ENCODE measurements at places on chromosomes 2 and 18.

DNA sequence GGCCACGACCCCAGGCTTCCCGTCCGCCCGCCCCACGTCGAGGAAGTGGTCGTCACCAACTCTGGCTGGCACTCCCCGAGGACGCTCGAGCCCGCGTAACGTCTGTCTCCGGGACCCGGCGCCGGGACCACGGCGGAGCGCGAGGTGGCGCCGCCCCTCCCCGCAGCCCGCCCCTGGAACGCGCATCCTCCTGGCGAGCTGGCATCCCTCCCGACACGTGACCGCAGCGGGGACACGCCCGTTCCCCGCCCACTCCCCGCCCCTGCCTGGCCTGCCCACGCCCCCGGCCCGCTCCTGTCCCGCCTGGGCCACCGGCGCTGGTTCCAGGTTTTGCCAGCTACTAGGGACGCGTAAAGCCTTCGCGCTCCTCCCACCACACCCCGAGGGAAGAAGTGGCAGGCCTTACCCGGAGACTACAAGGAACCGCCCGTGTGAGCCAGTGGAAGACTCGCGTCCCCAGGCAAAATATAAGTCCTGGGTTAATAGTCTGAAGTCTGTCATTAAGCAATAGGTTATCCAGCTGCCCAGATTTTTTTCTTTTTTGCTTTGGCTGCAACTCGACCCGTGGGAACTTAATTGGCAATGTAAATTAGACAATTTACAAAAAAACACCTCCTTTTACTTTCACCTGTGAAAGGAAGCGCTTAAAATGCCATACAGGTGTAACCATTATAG, at the start of gene OSBPL1A:
Gene OSBPL1A (minus strand): TSS at position 131 of the 675 bp plus-strand sequence. CDS start 20,291 bp downstream, outside the sequence.
- peak; percentile 89 for DNase-seq

DNA sequence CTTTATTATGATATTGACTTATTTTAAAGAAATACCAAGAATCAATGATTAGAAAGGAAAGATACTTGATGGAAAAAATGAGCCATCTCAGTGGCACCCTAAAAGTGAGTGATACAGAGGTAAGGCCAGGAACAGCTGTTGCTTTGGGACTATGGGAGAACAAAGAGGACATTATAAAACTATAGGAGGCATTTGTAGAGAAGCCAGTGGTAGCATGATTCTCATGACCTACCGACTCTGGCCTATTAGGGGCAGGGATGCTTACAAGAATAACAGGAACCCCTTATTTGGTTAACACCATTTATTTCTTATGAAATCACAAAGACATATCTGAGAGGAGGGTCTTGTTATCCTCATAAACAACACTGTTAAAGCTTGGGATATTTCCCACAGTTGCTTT, 162.2 kb downstream of the RIT2 start:
- DNase-seq, result no peak

DNA sequence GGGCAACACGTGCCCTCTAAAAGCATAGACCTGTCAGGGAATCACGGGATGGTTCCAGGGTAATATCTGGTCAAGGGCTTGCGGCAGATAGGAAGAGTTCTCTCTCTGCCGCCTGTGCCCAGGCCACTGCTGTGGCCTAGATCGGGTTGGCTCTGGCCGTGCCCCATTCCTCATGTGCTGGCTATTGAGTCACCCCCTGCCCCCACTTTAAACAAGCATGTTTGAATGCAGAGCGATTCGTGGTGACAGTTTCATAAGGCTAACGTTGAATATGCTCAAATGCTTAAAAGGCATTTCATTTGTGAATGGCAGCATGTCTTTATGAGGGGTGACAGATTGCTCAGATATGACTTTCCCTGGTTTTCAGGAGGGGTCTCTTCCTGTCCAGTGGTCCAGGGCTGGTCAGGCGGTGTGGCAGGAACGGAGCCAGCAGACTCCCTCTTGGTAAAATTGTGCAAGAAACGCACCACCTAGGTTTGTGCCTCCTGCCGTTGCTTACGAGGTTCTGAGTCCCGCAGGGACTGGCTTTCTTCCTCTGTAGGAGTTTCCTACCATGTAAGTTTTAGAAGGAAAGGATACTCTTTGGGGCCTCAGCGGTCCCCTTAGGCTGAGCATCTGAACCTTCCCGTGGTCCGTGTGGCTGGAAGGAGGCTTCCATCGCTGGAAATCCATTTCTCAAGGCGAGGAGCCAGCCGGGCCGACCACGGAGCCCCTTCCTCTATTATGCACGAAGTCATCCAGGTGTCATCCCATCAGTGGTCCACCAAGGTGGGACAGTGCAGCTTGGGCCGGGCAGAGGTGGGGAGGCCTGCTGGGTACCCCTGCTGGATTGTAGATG, 50.2 kb downstream of the AGAP1 start:
- DNase-seq, result no peak

GRCh38 chr18:47898055-47898454, 32.4 kb downstream of the SMAD2 start:
- no peak for DNase-seq

GRCh38 chr2:199470672-199471442, 13.1 kb upstream of the SATB2 start:
- no peak for DNase-seq

Data from inflammatory macrophage treated with lipopolysaccharide for 1 hour (primary cell).